Jurkat, Clone E6-1 (cell line): ENCODE measurements at places on chromosomes 2 and 18.

DNA sequence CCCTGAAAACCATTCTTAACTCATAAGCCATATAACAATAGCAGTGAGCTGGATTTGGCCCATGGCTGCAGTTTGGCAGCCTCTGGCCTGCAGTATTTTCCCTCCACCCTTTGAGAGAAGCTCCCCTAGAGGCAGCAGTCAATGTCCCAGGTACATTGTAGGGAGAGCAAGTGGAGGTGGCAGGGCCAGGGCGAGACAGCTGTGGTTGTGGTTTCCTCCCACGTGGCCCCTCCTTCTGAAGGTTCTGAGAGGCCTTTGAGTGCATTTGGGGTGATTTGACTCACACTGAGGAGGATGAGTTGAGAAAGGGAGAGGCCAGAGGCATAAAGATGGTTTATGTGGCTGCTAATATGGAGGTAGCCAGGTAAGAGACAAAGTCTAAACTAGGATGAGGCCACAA, 45.5 kb upstream of the LDAH start:
- peak; percentile 49 for DNase-seq

GRCh38 chr18:9244376-9244775, 90.2 kb upstream of the TWSG1 start:
- no peak for DNase-seq

GRCh38 chr2:27627963-27628766, 647 bp downstream of the CCDC121 start:
- no peak for DNase-seq

DNA sequence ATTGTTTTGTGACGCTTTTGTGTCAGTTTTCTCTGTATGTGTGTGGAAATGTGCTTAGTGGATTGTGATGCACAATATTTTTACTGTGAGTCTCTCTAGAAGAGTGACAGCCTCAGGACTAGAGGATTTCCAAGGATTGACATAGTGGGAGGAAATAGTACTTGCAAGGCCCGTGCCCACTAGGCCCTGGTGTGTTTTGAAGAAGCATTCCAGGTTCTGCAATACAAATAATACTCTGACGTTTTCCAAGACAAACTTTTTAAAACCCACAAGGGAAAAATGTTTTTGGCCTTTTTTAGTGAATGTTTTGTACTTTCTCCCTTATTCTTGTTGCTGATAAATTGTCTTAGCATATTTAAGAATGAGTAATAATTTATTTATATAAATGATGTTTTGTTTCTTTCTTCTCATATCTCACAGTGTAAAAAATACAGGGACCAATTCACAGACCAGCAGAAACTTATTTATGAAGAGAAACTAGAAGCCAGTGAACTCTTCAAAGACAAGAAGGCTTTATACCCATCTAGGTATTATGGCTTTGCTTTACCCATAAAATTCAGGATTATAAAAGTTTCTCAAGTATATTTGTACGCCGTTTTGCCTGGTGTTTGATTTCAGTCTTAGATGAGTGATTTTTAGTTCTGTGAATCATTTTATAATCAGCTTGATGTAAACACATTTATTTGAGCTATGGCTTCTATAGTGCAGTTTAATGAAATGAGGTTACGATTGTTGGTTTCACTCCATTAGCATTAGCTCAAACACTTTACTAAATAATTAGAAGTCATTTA, 165.6 kb downstream of the MYO1B start:
- no peak for DNase-seq

GRCh38 chr2:234060236-234060635, 9.7 kb downstream of the SPP2 start:
- no peak for DNase-seq

DNA sequence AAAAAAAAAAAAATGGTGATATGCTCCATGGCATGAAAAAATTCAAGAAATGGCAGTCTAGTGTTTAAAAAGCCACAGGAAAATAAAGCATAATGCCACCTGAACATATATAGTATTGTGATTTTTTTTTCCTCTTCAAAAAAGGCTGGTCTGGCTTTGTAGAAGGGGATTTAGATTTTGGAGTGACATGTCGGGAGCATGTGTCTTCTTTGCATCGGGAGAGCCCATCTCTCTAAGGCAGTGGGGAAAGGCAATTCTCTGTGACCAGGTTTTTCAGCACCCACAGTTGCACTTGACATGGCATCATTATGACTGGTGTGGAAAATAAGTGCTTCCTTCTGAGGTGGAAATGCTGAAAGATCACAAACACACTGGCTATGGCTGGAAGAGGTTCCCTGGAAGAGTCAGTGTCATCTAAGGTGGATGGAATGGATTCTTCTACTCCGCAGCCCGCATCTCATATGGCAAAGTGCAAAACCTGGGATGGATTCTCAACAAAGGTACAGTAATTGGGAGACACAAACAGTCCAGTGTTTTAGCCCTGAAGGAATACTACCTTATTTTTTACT, 172.5 kb downstream of the AGAP1 start:
- peak; percentile 89 for DNase-seq
